NCI-H1436 treated with DMSO at 0.1 percent for 48 hours (cell line): ENCODE measurements at places on chromosomes 11 and 22.

- DNase-seq = no peak
Measured at GRCh38 chr11:100991541-100991940, 138.1 kb downstream of the PGR start.

DNA sequence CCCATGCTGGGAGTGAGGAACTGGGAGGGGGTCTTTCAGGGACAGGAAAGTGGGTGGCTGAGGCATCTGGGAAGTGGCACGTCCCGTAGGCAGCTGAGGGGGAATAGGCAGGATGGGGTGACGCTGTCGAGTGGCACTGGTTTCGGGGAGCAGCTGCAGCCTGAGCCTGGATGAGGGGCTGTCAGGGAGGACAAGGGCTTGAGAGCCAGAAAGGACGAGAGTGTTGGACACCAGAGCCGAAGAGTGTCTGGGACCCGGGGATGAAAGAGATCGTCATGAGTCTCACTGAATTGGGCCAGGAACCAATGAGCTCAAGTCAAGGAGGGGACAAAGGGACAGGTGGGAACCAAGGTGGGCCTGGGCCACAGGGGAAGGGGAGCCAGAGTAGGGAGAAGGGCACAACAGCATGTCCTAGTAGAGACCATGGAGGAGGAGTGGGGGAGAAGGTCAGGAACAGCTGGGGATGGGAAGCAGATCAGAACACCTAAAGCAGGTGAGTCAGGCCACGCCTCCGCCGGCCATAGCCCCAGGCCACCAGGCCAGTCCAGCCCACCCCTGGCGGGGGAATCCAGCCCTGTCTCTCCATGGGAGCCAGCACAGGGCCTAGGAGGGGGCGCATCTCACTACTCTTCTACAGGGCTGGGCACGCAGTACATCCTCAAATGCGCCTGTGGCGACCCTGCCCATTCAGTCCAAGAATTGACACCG is 4.2 kb downstream of the RAB3IL1 start:
- DNase-seq = no peak

DNA sequence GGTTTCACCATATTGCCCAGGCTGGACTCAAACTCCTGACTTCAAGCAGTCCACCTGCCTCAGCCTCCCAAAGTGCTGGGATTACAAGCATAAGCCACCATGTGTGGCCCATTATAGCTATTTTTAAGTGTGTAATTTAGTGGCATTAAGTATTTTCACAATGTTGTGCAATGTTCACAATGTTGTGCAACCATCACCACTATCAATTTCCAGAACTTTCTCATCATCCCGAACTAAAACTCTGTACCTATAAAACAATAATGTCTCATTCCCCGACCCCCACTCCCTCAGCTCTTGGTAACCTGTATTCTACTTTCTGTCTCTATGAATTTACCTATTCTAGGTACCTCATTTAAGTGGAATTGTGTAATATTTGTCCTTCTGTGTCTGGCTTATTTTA is 7.5 kb downstream of the CFAP68 start:
- no peak for DNase-seq

DNA sequence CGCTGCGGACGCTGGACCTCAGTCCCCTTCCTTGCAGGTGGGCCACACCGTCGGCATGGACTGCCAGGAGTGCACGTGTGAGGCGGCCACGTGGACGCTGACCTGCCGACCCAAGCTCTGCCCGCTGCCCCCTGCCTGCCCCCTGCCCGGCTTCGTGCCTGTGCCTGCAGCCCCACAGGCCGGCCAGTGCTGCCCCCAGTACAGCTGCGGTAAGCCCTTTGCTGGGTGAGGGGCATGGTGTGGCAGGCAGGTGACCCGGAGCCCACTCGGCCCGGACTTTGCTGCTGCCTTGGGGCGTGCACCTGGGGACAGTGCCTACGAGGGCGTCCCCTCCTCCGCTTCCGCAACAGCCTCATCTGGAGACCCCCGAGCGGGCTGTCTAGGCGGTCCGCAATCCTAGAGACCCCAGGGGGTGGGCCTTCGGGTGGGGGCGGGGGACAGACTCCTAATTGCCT is 25.4 kb upstream of the MUC5B start:
- no peak for DNase-seq

DNA sequence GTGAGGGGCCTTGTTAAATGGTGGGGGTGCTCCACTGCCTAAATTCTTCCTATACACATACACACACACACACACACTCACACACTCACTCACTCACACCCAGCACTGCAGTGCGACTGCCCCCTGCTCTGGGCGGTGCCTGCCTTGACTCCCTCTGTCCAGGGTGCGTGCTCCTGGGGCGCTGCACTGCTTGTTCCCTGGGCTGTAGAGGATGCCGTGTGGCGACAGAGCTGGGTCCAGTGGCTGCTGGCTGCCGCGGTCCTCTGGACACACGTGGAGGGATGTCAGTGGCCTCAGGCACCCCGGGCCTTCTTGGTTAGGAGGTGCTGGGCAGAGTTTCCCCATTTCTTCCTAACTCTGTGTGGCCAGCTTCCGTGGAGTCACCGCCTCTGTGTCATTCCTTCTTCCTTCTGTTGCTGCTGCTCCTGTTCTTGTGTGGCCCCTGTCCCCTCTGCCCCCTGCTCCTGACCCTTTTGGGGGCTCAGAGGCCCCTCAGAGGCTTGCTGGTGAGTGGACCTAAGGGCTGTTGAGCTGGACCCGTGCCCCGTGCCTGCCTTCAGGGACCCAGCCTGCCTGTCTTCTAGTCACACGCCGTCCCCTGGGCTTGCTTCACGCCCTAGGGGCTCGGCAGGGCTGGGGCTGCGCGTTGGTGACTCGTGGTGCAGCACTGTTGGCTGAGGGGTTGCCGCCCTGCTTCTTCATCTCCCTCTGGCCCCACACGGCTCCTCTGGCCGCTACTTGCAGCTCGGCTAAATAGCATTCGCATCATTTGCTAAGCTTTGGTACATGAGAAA is 147.0 kb downstream of the TBC1D22A start:
- DNase-seq = no peak

GRCh38 chr11:128695539-128696221 is 1.8 kb downstream of the FLI1 start:
- no peak for DNase-seq

- no peak for DNase-seq
Measured at GRCh38 chr11:2728663-2729332, 29.0 kb upstream of the KCNQ1OT1 start.

DNA sequence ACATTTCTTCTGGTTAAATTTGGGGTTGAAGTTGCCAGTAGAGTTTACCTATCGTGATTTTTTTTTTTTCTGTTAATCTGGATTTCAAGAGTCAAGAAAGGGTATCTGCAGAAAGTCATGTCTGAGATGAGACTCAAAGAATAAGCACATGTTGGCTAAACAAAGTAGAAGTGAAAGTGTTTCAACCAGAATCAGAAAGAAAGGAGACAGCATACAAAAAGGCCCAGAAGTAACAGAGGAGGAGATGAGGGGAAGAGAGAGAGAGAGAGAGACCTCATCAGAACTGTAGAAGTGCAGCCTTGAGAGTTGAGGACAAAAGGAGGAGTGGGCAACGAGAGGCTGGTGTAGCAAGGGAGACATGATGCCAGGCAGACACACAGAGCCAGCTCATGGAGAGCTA is 54.9 kb downstream of the SVIP start:
- no peak for DNase-seq

DNA sequence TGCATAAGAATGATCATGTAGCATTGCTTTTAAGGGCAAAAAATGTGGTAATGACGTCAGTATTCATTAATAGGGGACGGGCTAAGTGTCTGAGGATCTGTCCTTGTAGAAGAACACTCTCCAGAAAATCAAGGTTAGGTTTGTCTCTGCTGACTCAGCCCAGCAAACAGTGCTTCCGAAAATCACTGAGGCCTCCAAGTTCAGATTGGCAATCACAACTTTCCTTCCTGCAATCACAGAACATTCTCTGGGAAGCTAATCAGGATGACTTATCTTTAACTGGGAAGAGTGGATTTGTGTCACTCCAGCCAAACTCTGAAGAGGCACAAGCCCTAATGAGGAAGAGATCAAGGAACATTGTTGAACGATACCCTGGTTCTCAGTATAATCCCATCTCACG is 123.2 kb upstream of the LDLRAD3 start:
- no peak for DNase-seq

GRCh38 chr11:21736404-21736803 is 456.5 kb upstream of the ANO5 start:
- DNase-seq = no peak

DNA sequence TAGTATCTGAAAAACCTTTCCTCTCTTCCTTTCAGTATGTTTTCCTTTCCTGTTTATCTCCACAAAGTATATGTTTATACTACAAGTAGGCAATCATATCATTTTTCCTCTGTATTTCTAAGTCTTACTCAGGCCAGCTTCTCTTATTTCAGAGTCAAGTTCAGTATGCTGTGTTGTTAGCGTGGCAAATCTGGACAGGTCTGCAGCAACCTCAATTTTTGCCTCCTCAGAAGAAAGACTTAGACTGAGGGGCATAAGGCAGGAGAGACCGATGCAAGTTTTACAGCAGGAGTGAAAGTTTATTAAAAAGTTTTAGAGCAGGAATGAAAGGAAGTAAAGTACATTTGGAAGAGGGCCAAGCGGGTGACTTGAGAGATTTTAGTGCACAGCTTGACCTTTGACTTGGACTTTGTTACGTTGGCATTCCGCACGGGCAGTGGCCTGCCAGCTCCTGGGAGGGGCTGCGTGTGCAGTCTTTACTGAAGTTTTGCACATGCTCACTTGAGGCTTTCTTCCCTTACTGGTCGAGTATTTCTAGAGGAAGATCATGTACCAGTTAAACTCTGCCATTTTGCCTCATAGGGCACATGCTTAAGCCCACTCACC is 343.2 kb downstream of the NTM start:
- no peak for DNase-seq

- no peak for DNase-seq
Measured at GRCh38 chr11:73172992-73173656, 31.0 kb upstream of the FCHSD2 start.

- no peak for DNase-seq
Measured at GRCh38 chr22:37686002-37686982, at the start of gene NOL12. Gene NOL12, plus strand, starts transcription at chr22:37686343. Its CDS starts 50 bp downstream, at chr22:37686393.

- DNase-seq = no peak
Measured at GRCh38 chr11:123045101-123045500, 16.8 kb downstream of the HSPA8 start.

- DNase-seq = no peak
Measured at GRCh38 chr22:37781434-37782059, 26.2 kb upstream of the GCAT start.

- no peak for DNase-seq
Measured at GRCh38 chr11:28899706-28900105, 791.5 kb downstream of the METTL15 start.

DNA sequence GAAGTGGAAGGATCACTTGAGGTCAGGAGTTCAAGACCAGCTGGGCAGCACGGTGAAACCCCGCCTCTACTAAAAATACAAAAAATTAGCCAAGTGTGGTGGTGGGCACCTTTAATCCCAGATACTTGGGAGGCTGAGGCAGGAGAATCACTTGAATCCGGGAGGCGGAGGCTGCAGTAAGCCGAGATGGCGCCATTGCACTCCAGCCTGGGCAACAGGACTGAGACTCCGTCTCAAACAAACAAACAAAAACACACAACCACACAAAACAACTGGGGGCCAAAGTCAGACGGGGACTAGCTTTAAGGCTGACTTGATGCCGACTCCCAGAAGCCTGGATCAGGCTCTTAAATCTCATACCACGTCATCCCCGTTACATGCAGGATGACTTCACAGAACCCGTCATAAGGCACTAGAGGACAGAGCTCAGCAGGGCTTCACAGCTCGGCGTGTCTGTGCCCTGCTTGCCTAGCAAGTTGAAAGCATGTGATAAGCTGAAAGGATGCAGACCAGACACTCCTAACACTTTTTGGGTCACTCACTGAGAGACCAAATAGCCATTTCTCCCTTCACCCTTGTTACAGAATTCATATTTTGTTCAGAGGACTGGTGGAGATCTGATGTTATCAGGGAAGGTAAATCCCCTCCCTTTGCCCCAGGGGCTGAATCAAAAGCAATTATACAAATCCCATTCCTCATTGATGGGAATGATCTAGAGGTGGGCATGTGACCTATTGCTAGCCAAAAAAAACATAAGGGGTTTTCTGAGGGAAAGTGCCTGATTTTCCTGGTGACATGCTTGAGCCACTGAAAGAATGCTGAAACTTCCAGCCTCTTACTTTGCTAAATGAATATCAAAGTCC is 65.4 kb downstream of the GAB2 start:
- no peak for DNase-seq

DNA sequence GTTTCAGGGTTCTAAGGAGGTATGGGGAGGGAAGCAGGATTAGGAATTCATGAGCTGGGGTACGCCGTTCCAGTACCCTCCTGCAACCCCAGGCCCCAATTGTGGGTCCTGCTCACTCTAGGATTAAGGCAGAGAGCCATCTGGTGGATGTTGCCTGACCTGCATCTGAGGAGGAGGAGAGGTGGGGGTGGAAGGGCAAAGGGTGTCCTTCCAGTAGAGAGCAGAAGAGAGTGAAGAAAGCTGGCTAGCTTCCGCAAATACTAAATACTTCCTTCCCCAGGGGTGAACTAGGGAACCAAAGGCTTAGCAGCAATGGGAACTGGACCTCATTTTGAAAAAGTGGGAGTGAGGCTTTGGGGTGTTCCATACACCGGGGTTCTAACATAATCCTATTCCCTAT is 10.6 kb downstream of the LRRC51 start:
- DNase-seq = no peak

DNA sequence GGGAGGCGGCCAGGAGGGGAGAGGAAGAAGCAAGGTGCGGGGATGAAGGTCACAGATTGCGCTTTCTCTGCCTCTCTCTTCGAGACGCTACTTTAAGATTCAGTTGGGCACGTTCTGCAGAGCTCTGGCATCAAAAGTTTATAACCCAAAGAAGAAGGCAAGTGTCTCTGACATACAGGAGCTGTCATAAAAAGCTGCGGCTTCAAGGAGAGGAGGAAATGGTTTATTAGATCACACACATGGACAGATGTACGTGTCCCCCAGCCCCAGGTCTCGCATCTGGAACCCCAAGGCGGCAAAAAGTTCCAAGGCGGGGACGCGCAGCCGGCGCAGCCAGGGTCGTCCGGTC is 589.0 kb downstream of the OPCML start:
- no peak for DNase-seq

DNA sequence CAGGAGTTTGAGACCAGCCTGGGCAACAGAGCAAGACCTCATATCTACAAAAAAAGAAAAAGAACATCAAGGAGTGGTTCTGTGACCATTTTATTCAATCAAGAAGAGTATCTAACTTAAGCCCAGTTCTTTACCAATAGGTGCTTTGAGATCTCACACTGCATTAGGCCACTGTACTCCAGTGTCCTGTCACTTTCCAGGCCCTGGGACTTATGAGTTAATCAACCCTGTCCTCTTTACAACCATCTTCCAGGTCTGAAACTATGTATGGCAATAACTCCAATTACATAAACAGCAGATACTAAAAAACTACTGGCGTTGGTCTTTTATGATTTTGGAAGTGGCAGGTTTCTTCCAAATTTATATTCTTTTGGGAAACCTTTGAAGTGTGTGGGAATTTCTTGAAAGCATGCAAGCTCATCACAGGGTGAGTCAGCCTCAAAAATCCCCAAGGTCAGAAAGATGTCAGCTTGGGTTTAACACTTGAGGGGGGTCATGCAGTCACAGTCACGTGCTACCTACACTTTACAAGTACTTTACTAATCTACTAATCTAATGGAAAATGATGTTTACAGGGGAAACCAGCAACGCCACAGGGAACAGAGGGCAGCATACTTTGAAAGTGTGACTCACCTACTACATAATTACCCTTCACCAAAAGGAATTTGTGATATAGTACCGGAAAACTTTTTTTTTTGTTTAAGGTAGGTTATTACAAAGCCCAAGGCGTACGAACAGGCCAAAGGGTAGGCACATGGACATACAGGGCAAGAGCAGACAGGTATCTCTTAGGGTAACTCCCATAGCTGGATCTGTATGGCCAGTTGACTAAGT is 15.6 kb downstream of the PISD start:
- DNase-seq = no peak

- DNase-seq = no peak
Measured at GRCh38 chr22:47031628-47031915, 269.1 kb downstream of the TBC1D22A start.
